Urinary bladder (tissue), 4 donors: ENCODE measurements at places on chromosomes 2 and 18. TPM values are rescaled to one million over a fixed set of nuclear protein-coding genes. Genes with fewer than 3 reads are reported as not detected.

The C2orf66 gene
- polyA plus RNA-seq: 0.10 TPM

The C1D gene
- 31.2 TPM for polyA plus RNA-seq

The SCN2A gene
- 0.27 TPM for polyA plus RNA-seq

The ALPG gene
- polyA plus RNA-seq: not detected

The KIAA2012 gene
- polyA plus RNA-seq: 0.05 TPM

The C2orf15 gene
- 0.60 TPM for polyA plus RNA-seq

The TXNL4A gene
- polyA plus RNA-seq: 66.9 TPM

The ARL4C gene
- 22.4 TPM for polyA plus RNA-seq

The GPR45 gene
- not detected for polyA plus RNA-seq

The LIMS4 gene
- polyA plus RNA-seq: 2.8 TPM

The SERPINB11 gene
- polyA plus RNA-seq: not detected
